Endothelial cell of coronary artery (primary cell): ENCODE measurements at places on chromosomes 12 and 14. TPM values are rescaled to one million over a fixed set of nuclear protein-coding genes. Genes with fewer than 3 reads are reported as not detected.

Gene ABHD12B
- not detected in 2 replicates for total RNA-seq

Gene CCDC38
- total RNA-seq, result not detected in 2 replicates

Gene PPP2R5E
- total RNA-seq, result 13.1 and 18.5 TPM in 2 replicates

Gene DNM1L
- total RNA-seq, result 68.6 and 92.5 TPM in 2 replicates

Gene ITGA5
- 714 and 1,111 TPM in 2 replicates for total RNA-seq

Gene COPZ1
- total RNA-seq, result 94.7 and 96.9 TPM in 2 replicates

Gene AMIGO2
- 10.2 and 10.9 TPM in 2 replicates for total RNA-seq

Gene FAR2
- 34.2 and 40.8 TPM in 2 replicates for total RNA-seq

Gene GPR68
- total RNA-seq, result 0.72 and 1.3 TPM in 2 replicates

Gene RIMKLB
- total RNA-seq, result 67.2 and 87.9 TPM in 2 replicates

Gene A2ML1
- not detected in 2 replicates for total RNA-seq

Gene ITGB7
- 0.18 and 0.38 TPM in 2 replicates for total RNA-seq

Gene ZNF891
- total RNA-seq, result 0.54 and 1.0 TPM in 2 replicates

Gene RNASE7
- not detected in 2 replicates for total RNA-seq

Gene PRB2
- total RNA-seq, result not detected in 2 replicates

Gene RND1
- total RNA-seq, result 1.5 and 2.9 TPM in 2 replicates
